ENCODE measurements at places on chromosomes 5 and 9.

DNA sequence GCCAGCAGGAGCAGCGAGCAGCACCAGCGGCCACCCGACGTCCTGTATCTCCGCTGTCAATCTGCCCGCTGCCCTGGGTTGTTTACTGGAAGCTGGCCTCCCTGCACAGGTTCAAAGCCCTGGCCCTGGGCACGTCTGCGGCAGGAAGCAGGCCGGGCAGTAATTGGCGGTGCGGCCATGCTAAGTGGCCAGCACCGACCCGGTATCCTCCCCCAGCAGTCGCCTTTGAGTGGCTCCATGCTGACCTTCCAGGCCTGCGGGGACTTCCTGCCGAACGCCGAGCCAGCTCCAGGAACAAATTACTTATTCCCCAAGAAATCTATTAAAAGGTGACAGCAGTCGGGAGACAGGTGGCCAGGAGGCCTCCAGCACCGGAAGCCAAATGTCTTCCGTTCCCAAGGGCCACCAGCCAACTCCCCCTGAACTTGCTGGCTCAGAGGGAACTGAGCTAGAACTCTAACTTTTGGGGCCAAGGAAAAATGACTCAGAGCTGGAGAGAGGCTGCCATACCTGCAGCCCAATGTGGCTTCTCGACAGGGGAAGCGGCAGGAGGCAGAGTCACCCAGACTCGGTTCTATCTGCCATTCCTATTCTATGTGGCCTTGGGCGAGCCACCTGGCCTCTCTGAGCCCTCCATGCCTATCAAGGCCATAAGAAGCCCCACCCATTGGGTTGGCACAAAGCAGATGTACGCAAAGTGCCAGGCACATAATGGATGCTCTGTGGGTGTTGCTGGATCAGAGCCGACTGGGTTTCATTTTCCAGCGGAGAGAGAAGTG is 13.7 kb upstream of the PSMB7 start:
- no peak for DNase-seq

DNA sequence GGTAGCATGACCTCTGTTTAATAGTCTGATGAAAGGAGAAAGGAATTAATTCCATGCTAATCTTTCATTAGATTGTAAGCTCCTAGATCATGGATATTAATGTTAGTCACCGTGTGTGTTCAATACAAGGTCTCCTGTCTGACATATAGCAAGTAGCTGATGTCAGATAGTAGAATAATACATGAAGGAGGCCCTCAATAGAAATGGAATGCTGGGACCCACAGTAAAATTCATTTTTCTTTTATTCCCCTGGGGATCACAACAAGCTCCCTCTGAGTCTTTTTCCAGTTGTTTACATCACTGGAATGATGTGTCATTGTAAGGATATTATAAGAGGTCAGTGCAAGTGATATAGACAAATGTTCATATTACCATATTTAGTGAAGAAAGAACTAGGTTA is 240.3 kb upstream of the TRPC7 start:
- DNase-seq: no peak

- DNase-seq: no peak
Observed at GRCh38 chr5:104909803-104910202, 1347.2 kb upstream of the NUDT12 start.

DNA sequence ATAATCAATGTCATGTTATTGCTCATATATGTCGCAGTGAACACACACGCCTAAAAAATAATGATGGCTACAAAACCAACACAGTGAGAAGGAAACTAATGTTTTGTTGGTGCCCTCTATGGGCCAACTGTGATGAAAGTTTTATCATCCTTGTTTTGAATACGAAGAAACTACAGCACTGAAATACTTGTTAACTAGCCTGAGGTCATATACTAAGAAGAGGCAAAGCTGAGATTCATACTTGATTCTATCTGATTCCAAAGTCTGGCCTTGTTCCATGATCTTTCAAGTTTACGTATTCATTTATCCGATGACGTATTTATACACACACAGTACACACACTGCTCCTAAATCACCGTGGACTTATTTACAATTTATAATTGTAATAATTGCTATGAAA is 16.1 kb upstream of the DRD1 start:
- DNase-seq: no peak

GRCh38 chr9:100167176-100167575 is 68.1 kb downstream of the INVS start:
- DNase-seq: no peak

DNA sequence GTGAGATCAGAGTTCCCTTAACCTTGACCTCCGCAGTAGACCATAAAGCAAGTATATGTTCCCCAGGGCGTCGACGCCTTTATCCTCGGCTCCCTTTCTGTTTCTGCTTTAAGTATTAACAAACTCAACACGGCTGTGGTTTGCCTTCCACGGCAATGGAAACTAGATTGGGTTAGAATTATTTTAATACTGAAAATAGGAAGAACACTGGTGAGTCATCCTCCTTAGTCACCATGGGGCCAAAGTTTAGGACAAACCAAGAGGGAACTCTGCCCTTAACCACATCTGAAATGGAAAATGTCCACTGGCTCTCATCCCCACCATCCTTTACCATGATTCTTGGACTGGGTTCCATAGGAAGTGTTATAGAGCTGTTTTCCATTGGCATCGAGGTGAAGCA is 386.1 kb downstream of the ACTL7B start:
- no peak for DNase-seq

GRCh38 chr9:5957166-5957565 is 58.3 kb downstream of the RANBP6 start:
- DNase-seq: no peak

DNA sequence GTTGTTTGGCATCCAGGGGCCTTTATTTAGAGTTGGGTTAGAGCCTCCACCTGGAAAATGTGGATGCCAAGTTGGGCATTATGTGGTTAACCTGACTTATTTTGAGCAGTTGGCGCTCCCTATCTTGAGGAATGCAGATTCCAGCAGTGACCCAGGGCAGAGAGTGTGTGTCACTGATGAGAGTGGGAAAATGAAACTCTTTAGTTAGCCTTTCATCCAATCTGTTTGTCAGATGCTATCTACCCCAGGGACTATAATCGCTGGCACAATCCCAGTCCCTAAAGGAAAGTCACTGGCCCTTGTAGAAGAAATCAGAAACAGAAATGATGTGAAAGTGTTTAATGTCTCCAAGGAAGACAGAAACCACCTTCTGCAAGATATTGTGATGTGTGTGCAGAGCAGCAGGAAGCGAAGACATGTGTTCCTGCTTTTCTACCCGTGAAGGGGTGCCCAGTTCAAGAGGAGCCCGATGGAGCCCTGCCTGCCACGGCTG is 10.2 kb upstream of the STING1 start:
- no peak for DNase-seq

DNA sequence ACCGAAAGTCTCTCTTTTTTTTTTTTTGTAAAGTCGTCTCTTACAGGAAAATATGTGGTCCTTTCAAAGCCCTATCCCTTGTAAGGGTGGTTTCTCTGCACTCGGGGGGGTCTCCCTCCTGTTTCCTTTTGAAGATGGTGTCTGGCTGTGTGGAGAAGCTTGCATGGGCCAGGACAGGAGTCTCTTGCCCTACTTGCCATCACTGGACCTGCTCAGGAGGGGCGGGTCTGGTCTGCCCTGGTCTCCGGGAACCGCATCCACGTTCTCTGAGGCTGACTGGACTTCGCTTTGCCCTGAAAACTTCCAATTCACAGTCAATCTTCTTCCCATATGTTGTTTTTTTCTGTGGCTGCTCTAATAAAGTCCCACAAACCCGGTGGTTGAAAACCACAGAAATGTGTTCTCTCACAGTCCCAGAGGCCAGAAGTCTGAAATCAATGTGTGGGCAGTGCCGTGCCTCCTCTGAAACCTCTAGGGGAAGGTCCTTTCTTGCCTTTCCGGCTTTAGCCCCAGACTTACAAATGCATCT is 92.9 kb upstream of the IER5L start:
- DNase-seq: no peak

- DNase-seq: no peak
Observed at GRCh38 chr9:75612205-75612604, 278.3 kb upstream of the PCSK5 start.

DNA sequence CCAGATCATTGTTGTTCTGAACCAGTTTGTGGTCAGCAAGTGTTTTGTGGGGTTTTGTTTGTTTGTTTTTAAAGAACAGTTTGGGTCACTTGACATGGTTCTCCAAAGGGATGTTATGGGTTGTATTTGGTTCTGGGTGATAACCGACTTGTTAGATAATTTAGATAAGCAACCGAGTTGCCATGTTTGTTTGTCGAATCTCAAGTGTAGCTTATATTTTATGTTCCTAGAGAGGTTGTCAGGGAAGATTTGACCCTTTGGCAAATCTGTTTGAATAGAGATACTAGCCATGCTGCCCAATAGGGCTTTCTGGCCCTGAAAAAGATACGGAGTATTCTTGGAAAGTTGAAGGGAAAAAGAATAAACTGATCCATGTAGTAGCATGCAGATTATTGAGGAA is 12.2 kb upstream of the FGF18 start:
- no peak for DNase-seq
